ENCODE measurements at places on chromosomes 2 and 18.

DNA sequence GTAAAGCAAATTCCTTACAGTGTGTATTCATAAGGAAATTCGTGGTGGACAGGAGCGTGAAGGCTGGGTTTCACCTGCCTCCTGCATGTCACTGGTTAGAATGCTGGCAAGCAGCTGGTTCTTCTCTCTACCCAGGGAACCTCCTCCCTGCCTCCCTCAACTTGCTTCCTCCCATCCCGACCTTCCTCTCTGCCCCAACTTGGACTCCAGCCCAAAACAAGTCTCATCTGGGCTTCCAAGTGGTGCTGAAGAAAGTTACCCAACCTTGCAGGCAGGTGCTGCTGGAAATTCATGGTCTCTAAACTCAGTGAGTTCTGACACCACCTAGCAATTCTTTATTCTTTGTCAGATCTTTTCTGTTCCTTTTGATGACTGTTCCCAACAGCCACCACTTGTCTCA lies 184.5 kb downstream of the BCL2 start:
- no peak for DNase-seq

- DNase-seq: no peak
Measured at GRCh38 chr2:85248773-85249509, 78.8 kb downstream of the TGOLN2 start.

DNA sequence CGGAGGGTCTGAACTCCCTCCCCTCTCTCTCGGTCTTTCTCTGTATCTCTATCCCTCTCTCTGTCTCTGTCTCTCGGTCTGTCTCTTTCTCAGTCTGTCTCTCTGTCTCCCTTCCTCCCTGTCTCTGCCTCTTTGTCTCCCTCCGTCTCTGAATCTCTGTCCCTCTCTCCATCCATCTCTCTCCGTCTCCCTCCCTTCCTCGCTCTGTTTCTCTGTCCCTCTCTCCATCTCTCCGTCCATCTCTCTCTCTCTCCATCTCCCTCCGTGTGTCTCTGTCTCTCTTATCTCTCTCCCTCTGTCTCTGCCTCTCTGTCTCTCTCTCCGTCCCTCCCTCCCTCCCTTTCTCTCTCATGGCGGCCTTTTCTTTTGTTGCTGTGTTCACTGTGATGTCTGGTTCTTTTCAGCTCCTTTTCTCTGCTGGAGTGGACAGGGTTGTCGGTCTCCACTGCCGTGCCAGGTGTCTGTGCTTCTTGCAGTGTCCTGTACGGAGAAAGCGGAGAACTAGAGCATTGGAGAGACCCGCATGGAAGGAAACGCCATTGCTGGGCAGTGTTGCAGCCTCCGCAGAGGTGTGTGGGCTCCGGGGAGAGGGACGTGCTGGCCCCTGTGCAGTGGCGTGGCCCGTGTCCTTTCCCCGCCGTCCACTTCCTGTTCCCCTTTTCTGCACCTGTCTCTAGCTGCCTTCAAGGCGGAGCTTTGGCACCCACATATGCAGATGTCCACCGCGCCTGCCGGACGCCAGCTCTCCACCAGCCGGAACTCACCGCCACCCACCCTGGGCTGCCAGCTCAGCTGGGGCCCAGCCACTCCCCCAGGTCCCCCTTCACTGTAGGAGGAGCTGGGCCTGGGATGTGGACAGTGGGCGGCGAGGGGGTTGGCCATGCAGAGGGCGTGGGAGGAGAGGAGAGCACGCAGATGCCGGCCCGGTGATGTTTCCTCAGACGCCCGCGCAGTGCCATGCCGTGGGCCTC lies 113.1 kb downstream of the NFATC1 start:
- DNase-seq: no peak

GRCh38 chr2:209993968-209994367 lies 8.5 kb upstream of the RPE start:
- DNase-seq: no peak

GRCh38 chr2:239678666-239679296 lies 278.0 kb upstream of the HDAC4 start:
- peak; percentile 7 for DNase-seq

GRCh38 chr2:159029936-159030335 lies 61.5 kb downstream of the TANC1 start:
- no peak for DNase-seq

GRCh38 chr2:237456200-237456843 lies 30.7 kb upstream of the MLPH start:
- no peak for DNase-seq

DNA sequence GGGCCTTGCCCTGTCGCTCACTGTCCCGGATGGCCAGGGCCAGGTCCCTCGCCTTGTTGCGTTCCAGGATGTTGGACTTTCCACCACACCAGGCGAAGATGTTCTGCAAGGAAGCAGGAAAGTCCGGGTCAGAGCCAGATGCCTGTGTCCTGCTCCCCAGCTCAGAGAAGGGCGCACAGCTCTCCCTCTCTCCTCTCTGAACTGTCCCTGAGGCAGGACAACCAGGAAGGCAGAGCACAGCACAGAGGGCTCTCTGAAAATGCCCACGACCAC lies 11.0 kb downstream of the CAPG start:
- DNase-seq: no peak

- DNase-seq: no peak
Measured at GRCh38 chr18:67402543-67402942, 114.0 kb downstream of the DSEL start.
